ENCODE measurements at places on chromosomes 2 and 18.

- no peak for DNase-seq
Measured at GRCh38 chr2:238418999-238419546, 7.7 kb upstream of the ASB1 start.

GRCh38 chr18:23102493-23103261 lies 32.6 kb upstream of the CABLES1 start:
- DNase-seq, result no peak

GRCh38 chr2:145416640-145417039 lies 896.7 kb upstream of the ZEB2 start:
- DNase-seq, result no peak

GRCh38 chr2:3433339-3433699 lies 53.8 kb downstream of the TRAPPC12 start:
- no peak for DNase-seq

DNA sequence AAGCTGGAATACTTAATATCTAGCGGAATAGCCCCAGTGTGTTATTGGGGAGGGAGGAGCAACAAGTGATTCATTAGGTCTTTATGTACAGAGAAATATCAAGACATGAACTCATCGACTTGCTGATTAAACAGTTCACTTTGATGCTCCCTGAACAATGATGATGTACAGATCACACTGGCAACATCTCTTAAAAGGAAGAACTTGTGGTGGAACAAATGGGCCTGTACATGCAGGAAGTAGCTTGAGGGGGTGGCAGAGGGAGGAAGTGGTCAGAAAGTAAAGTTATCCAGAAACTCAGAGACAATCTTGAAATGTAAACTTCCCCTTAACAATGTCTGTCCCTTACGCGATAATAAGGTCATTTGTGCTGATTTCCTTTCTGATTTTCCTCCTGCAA lies 90.5 kb downstream of the NXPH2 start:
- DNase-seq, result no peak

- DNase-seq, result no peak
Measured at GRCh38 chr2:65483763-65484162, 51.4 kb upstream of the SPRED2 start.

DNA sequence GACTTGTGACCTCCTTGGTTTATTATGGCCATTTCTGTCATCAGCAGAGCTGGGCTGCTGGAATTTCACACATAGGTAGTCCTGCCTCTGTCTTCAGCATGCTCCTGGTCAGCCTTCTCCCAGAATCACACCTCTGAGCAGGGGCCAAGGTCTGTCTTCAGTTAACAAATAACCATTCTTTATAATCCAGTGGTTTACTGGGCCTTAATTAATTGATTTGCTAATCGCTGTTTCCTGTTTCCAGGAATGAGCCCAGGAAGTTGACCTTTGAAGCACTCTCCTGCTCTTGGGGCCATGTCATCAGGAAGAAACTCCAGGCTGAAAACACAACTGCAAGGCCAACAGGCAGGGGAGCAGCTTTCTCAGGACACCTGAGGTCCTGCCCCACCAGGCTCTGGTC lies 278.5 kb downstream of the SRBD1 start:
- no peak for DNase-seq

GRCh38 chr2:74080346-74080745 lies 67.4 kb downstream of the BOLA3 start:
- no peak for DNase-seq

- DNase-seq, result no peak
Measured at GRCh38 chr2:216949700-216950413, 90.0 kb upstream of the TNP1 start.

- peak; percentile 80 for DNase-seq
Measured at GRCh38 chr2:6937582-6937981, 20.4 kb downstream of the RNF144A start.

DNA sequence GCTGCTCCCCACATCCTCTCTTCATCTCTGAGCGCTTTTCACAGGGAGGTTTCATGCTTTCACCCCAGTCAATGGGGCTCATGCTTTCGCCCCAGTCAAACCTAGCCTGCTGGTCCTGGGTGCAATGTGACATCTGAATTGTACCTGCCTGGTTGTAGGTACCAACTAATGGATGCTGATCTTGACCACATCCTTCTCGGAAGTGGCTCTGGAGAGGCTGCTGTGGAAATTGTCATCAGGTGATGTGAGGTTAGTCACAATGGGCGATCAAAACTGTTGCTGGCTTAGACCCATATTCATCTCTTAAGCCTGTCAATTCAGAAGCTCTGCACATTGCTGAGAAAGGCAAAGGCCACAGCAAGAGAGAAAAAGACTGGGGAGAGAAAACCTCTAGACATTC lies 32.7 kb upstream of the ALKAL2 start:
- DNase-seq, result no peak

DNA sequence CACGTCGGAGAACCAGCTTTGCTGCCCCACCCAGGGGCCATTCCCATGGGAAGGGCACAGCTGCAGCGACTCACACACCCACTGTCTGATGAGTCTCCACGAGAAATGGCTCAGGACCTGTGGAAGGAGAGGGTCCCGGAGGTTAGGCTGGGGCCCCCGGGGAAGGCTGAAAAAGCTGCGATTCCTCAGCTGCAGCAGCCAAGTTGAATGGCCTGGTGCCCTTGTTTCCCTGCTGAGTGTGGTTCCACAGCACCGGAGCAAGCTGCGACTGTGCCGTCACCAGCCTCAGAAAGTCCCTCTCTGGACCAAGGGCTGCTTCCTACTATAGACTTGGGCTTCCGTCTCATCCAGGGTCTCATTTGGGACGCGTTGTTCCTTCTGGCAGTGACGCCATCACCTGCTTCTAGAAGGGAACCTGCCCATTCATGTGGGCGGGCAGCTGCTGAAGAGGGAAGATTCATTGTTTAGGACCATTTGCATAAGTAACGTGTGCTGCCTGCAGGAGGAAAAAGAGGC lies 180.2 kb downstream of the INHBB start:
- DNase-seq, result no peak

DNA sequence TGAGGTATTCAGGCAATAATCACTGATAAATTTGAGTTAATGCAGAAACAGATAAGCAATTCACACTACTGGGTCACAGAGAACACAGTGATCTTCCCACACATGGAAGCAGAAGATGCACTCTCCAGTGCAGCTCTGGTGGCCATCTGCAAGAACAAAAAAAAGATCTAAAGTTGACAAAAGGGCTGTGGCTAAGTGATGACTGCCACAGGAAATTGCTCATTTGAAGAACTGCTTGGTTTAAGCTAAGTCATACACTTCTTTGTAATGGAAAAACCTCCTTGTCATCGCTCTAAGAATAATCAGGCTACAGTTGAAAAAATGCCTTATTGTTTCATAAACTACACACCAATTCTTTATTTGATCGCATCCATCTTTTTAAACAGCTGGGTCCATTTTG lies 115.1 kb downstream of the DTNB start:
- no peak for DNase-seq

DNA sequence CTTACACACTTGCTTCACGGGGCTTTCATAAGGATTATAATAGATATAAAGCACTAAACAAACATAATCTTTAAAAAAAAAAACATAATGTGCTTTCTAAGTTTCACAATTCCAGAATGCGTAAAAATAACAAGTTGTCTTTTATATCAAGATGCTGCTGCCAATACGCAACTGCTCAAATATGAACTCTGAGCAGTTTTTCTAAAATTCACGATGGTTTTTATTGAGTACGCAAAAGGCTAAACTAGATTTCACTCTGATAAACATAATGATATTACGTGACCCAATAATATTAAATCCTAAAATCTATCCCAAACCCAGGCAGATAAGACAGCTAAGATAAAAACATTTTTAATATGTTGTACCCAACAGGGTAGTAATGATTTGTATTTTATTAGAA lies 24.6 kb upstream of the MAT2A start:
- DNase-seq, result no peak

GRCh38 chr2:11863513-11864328 lies 117.3 kb downstream of the LPIN1 start:
- DNase-seq, result peak; percentile 79

DNA sequence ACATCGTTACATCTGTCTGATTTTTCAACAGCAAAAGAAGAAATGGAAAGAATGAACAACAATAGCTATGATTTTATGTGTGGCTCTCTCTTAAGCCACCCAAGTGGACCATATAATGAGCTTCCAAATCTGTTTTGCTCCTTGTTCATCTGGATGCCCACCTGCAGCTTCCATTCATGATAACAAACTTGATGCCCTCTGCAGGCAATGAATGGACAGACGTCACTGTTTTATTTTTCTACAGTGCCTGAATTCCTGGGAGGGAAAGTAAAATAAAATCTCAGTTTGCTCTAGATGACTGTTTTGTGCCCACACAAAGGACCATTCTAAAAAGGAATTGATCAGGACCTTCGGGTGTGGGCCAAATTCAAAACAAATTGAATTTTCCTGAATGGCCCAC lies 5.0 kb downstream of the MREG start:
- DNase-seq, result no peak

GRCh38 chr2:88738271-88738670 lies 46.8 kb downstream of the RPIA start:
- no peak for DNase-seq

GRCh38 chr2:42987112-42987922 lies 194.9 kb upstream of the HAAO start:
- DNase-seq, result no peak

DNA sequence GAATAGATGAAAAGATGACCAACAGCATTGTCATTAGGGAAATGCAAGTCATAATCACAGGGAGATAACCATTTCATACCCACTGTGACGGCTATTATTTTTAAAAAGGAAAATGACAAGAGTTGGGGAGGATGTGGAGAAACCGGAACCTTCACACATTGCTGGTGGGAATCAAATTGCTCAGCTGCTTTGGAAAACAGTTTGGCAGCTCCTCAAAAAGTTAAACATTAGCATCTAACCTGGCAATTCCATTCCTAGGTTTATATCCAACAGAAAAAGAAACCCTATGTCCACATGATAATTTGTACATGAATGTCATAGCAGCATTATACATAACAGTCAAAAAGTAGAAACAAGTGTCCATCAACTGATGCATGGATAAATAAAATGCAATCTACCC lies 58.2 kb downstream of the KCNG3 start:
- DNase-seq, result no peak

DNA sequence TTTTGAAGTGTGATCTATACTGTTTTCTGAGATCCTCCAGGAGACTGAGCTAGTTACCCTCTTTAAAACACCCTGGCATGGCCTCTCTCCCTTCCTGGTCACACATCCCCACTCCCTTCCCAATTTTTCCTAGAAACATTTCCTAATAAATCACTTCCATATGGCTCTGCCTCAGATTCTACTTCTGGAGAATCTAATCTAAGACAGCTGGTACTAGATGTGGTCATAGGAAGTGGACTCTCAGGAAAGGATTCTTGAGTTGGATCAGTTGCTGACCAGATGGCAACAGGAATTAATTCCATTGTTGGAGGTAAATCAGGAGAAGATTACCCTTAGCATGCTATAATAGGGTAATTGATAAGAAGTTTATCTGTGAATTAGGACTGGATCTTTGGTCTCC lies 310.5 kb downstream of the SATB2 start:
- no peak for DNase-seq

DNA sequence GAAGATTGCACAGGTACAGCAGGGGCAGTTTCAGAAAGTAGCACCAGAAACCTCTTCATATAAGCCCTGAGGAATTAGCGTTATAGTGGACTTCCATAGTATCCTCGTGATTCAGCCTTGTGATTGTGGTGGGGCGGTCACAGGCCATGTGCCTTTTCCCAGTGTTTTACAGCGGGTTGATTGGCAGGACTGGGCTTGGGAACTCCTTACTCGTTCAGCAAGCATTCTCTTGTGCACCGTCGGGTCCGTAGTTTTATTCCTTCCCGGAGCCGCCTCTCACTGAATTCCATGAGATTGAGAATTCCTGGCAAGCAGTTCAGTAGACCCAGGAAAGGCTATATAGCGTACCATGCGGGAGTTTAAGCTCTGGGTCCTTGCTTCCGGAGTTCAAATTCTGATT lies 5.2 kb downstream of the COPS8 start:
- no peak for DNase-seq

DNA sequence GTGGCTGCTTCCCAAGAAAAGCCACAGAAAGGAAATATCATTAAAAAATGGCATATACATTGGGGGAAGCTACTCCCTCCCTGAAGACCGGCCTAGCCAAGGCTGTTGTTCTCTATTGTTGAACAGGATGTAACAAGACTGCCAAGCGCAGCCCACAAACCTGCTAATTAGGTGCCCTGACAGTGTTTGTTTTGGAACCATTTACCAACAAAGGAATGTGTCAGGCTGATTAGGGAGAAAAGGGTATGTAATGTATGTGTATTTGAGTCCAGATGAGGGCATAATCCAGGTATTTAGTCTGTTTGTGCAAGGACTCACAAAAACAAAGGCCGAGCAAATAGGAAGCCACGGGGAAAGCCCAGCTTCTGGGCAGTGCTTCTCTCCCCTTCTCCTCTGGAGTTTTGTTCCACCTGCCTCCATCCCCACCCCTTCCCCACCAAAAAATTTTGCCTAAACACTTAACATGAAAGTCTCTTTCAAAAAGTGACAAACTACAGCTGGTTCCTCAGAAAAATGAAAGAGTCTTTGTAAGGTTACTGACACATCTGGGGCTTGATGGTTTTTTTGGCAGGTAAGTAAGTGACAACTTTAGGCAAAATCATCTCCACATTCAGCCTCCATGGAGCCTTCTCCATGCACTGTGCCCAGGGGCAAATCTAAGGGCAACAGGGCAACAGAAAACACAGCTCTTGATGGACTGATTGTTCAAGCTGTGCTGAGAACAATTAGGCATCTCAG lies 78.3 kb upstream of the FZD5 start:
- no peak for DNase-seq

- DNase-seq, result no peak
Measured at GRCh38 chr2:212695426-212695825, 156.8 kb upstream of the ERBB4 start.

DNA sequence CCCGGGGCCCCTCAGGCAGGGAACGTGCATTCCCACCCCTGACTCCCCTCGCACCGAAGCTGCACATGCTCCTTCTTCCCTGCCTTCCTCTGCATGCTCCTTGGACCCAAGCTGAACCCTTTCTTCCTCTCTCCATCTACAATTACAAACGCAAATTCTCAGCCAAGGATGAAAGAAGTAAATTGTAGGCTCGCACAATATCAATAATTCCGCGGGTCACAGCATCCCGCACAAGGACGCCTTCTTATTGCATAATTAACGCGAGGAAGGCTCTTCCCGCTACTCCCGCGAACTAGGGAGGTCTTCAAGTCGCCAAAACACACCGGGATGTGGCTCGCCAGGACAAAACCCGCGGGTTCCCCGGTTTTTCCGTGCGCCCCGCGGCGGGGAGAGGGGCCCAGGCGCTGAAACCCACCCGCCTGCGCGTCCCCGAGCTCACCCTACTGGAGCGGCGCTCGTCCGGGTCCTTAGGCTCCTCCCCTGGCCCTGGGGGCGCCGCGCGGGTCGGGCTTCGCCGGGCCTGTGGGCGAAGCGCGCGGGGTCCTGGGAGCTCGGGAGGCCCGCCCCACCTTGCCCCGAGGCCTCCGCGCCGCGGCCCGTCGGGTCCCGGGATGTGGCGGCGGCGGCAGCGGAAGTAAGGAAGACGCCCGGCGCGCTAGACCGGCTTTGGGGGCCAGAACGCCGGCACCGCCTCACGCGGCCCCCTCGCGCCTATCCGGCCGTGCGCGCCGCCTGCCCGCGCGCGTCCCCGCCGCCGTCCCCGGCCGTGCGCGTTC lies at the start of gene CHST10:
Gene CHST10, minus strand, starts transcription at position 734 of the 776 bp plus-strand sequence. CDS start 10,993 bp downstream, outside the sequence.
- no peak for DNase-seq
